Activated CD8-positive, alpha-beta memory T cell treated with anti-CD3 and anti-CD28 coated beads, Interleukin-2, amount 50 U/mL, for 4 hours (primary cell): ENCODE measurements at places on chromosomes 2 and 18.
A peak's percentile ranks its signal among the peaks of the same experiment; 100 is the strongest.

GRCh38 chr2:172179045-172179701 lies 76.5 kb upstream of the DLX2 start:
- no peak for DNase-seq

DNA sequence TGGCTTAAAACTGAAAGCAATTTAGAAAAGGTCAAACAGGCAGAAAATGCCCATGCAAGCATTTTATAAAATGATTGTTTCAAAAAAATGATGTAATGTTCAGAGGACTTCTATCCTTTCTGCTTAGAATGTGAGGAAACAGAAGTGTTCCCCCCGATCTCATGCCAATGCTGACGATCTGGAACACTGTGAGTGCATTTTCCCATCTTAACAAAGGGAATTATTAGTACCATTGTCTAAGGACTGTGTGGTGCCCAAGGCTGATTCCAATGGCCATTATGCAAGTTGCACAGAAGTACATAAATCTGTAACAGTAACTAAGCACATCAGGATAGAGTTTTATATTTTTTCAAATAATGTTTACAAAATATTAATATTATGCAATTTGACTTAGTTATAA lies 185.3 kb downstream of the MYT1L start:
- DNase-seq: no peak

- DNase-seq: no peak
These were observed 34.0 kb downstream of the ADAM23 start for GRCh38 chr2:206477296-206477695.

GRCh38 chr2:168198476-168199207 lies 48.8 kb downstream of the STK39 start:
- DNase-seq: no peak

GRCh38 chr2:233062451-233062850 lies 2.3 kb downstream of the INPP5D start:
- DNase-seq: peak; percentile 8

GRCh38 chr2:12010059-12010458 lies 263.6 kb downstream of the LPIN1 start:
- DNase-seq: no peak
